B cell (primary cell): ENCODE measurements at places on chromosomes 7 and 10.
A peak's percentile ranks its signal among the peaks of the same experiment; 100 is the strongest.

DNA sequence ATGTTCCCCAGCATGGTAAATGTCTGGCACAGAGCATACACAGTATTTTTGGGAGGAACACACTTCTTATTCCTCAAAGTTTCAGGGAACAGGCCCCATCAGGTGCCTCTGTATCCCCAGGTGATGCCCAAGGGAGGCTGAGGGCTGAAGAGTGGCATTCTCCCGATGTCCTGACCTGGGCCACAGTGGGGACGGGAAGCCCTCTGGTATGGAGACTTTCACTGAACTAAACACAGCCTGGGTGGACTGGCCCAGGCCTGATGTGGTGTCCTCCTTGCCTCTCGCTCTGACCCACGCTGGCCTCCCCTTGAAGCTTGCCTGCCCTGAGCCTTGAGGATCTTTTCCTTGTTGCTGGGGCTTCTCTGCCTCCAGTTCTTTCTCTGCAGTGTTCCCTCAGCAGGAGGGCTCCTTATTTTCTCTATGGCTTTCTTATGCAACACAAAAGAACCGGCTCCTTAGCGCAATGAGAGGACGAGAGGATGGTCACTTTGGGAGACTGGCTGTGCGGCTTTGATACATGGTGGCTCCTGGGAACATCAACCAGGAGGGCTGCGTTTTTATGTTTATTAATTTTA, 157.5 kb upstream of the TNS3 start:
- no peak for DNase-seq

DNA sequence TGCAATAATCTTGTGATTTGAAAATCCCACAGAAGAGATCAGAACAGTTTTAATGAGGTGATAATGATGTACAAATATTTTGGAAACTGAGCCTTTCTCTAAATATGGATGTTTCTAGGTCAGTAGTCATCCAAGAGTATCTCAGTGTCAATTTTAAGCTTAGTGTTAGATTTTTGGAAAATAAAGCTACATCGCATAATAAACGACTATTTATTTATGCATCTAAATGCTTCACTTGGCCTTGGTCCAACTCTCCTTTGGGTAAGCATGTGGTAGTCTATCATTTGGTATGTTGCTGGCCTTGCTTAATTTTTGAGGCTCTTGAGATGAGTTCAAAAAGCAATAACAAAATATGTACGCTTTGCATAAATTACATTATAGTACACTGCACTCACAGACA, 5.4 kb upstream of the PPP1R9A start:
- DNase-seq: no peak

GRCh38 chr10:16425449-16425848, 11.4 kb upstream of the PTER start:
- no peak for DNase-seq

DNA sequence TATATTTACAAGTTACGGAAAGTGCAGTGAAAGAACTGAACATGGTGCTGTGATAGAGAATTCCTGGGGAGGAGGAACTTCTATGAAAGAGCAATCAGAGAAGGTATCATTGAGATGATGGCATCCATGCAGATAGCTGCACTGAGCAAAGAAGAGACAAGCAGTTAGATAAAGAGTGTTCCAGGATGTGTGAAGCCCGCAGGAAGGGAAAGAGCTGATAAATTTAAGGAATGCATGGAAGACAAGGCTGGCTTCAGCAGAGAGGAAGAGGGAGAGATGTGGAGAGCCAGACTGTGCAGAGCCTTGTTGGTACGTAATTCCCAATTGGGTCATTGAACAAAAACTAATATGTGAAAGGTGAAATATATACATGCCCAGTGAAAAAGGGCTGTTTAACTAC, 538.9 kb downstream of the INHBA start:
- no peak for DNase-seq

DNA sequence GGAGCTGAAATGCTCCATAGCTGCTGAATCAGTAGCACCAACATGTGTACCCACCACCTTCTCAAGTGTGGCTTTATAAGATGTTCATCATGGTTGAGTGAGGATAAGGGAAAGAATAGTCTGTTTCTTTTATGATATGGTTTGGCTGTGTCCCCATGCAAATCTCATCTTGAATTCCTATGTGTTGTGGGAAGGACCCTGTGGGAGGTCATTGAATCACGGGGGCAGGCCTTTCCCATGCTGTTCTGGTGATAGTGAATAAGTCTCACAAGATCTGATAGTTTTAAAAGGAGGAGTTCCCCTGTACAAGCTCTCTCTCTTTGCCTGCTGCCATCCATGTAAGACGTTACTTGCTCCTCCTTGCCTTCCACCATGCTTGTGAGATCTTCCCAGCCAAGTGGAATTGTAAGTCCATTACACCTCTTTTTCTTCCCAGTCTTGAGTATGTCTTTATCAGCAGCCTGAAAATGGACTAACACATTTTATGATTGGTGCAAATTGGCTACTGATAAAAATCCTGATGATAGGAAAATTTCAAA, 799.9 kb downstream of the TNS3 start:
- DNase-seq: no peak

DNA sequence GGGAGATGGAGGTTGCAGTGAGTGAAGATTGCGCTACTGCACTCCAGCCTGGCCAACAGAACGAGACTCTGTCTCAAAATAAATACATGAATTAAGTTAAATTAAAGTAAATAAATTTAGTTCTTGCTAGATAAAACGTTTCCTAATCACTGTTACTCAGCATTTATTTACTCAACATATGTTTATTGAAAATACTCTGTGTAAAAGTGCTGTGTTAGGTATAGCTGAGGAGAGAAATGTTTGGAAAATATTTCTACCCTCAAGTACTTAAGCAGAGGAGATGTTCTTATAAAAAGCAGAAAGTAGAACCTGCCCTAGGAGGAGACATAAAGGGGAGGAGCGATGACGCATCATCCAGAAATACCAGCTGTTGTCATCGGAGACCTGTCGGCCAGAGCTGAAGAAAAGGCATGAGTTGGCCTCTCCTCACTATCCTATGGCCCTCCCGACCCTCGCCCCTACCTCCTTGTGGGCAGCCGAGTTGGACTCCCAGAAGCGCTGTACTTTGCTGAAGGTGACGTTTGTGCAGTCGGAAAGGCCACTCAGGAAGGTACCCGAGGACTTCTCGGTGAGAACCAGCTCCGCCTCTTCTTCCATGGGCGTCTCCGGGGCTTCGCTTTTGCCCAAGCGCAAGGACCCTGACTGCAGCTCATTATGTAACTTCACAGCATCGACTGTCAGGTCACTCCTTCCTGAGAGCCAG, 1.1 kb downstream of the RRP12 start:
- DNase-seq: peak; percentile 52

GRCh38 chr10:120402147-120402766, 54.8 kb upstream of the PLPP4 start:
- no peak for DNase-seq

DNA sequence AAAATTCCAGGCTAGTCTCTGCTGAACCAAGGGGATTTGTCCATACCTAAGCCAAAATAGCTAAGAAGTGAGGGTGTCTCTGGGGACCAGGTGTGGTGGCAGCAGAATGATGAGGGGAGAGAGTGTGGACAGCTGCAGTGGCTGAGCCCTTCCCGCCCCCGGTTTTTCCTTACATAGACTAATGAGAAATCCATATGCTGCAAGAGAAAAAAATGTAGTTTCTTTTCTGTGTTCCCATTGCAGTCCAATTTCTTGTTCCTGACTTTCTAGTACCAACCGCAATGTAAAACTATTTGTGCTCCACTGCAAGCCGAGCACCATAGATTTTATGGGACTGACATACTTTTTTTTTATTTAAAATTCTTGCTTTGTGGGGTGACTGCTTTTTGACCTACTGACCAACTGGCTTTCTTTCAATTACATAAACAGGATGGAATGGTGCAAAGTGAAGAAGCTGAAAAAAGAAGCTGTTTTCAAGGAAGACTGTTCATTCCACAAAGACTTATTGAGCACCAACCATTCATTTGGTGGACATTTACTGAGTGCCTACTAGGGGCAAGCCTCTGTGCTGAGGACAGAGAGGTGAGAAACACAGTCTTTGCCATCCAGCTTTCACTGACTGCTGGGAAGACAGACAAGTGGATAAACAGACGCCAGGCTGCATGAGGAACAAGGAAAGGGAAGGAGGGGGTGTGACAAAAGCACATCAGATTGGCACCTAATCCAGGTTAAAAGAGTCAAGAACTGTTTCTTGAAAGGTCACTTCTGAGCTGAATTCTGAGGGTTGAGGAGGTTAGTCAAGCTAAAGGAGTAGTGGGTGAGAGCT, 9.8 kb downstream of the CEP41 start:
- DNase-seq: no peak

DNA sequence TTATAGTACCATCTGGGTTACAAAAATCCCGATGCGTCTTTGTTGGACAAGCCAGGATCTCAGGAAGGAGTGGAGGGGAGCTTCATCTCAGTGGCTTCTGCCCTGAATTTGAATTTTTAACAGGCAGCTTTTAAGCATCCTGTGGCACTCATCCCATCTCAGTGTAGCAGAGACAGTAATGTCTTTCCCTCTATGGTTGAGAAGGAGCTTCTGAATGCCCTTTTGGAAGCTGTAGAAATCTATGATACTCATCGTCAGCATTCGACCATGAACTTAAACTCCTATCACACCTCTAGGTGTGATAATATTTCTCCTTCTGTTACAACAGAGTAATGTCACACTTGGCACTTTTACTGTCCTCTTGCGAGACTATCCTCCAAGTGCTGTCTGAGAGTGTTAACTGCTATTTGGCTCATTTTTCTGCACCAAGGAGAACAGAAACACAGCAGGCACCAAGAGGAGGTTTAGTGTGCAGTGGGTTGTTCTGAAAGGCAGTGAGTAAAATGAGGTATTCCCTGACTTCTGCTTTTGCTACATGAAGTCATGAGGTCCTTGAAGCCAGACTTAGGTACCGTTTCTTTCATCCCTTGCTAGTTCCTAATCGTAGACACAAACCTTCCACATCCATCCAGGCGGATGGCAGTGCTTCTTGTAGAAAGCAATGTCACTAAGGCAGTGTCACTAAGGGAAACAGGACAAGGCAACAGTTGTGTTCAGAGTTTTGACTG, 177.4 kb downstream of the CELF2 start:
- peak; percentile 53 for DNase-seq

- no peak for DNase-seq
These were observed 690.4 kb upstream of the NRP1 start for GRCh38 chr10:34024693-34025425.

DNA sequence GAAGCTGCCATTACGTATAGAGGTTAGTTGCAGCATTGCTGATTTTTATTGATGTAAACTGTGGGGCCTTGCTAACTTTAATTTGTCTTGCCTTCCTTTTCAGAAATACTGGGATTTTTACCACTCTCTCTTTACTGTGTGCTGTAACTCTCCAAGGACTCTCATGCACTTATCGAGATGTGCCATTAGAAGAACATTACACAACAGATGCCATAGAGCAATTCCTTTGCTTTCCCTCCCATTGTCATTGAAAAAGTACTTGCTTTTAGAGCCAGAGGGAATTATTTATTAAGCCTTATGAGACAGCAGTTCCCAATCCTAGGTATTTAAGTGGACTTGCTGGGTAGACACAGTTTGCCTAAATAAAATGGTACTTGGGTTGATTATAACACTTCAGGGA, 51.7 kb downstream of the ASB4 start:
- DNase-seq: no peak

GRCh38 chr7:17207220-17207619, 91.2 kb upstream of the AHR start:
- no peak for DNase-seq

DNA sequence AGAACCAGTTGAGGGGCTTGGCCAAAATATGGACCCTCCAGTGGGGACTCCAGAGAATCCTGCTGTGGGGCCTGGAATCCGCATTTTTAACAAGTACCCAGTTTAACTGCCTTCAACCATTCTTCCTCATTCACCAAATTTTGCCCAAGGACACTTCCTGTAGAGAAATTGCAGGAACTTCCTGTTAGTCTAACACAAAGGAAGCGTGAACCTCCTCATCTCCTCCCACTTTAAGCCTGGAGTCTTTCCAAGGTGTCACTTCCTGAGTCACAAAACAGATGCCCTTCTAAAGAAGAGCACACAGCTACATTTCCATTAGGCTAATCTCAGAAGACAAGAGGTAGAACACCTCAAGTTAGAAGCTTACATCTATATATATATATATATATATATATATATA, 188.4 kb downstream of the PPP1R17 start:
- DNase-seq: no peak

GRCh38 chr10:10869592-10869991, 148.1 kb upstream of the CELF2 start:
- DNase-seq: no peak

- no peak for DNase-seq
These were observed at the start of gene SVOPL for GRCh38 chr7:138700857-138701536. Gene SVOPL, minus strand, starts transcription at chr7:138701362. Its CDS starts 22,317 bp downstream, at chr7:138679045.

DNA sequence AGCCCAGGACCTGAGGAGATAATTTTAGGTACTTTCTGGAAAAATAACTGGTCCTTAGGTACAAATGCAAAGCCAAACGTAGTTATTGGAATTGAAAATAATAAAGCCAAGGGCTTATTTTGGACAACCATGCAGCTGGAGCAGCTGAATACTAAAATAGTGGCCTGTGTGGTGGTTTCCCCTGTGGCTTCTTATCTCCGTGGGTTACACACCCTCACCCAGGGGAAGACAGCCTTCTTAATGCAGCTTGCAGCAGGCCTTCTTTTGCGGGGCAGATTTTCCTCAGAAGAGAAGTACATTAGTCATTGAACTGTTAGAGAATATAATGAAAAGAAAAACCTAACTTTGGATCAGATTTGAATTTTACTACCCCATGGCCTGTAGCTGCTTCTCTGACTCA, 133.5 kb downstream of the ST7 start:
- no peak for DNase-seq

- DNase-seq: no peak
These were observed 176.2 kb downstream of the PRKAG2 start for GRCh38 chr7:151700586-151701165.
